ENCODE measurements at places on chromosomes 7 and 10.

GRCh38 chr7:151790095-151790829 lies 86.7 kb downstream of the PRKAG2 start:
- no peak for DNase-seq

GRCh38 chr10:30188556-30189237 lies 129.3 kb upstream of the JCAD start:
- no peak for DNase-seq

DNA sequence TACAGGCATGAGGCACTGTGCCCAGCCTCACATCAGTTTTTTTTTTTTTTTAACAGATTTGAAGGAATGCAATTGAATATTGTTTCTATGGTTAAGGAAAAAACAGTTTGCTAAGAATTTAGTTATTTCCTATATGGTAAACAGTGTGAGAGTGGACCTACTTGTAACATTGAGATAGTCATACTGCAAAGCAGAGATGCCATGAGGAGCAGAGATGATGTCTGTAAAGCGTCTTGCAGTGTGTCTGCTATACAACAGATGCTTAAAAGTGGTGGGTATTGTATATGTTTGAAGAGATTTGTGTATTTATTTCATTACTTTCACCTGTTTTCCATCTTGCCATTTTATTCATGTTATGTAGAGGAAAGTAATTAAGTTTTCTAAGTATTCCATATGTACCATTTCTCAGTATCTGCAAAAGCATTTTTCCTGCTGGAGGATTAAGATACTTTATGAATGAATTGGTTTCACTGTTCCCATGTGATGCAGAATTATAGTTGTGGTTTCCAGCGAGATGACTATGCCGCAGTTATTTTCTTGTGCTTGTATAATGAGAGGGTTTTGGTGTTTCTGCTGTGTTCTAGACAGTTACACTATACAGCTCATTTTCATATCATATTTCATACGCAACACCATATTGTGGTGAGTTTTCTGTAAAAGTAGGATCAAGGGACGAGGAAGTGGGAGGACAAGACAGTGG lies 26.6 kb downstream of the TET1 start:
- no peak for DNase-seq

- DNase-seq, result no peak
Measured at GRCh38 chr10:130423455-130424305, 287.5 kb downstream of the GLRX3 start.

- DNase-seq, result no peak
Measured at GRCh38 chr7:27124902-27125689, 5.5 kb downstream of the HOXA4 start.

DNA sequence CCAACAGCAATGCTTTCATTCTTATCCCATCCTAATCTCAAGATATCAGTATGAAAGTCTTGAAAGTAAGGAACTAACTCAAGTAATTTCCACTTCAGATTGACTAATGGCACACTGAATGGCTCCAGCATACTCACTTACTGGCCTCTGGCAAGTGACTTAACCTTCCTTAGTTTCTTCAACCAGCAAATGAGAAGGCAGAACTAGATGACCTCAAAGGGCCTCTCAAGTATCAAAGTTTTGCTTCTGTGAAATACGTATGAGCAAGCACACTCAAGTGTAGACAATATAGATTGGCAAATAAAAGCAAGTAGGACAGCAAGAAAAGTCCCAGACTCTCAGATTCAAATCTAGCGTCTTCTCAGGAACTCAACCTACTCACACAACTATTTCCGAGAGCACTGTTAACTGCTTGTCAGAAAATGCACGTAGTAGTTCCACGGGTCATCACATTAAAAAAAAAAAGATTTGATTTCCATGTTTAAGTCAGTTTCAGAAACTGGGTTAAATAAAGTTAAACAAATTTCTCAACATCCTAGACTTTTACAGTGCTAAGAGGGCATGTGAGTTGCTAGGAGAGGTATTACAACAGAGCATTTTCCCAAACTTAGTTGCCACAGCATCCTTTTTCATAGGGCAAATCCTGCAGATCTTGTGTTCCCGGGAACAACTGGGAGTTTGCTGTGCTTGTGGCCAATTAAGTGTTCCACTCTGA lies 276.9 kb upstream of the KLF14 start:
- DNase-seq, result no peak

- DNase-seq, result no peak
Measured at GRCh38 chr10:119291223-119291900, 84.0 kb downstream of the GRK5 start.

DNA sequence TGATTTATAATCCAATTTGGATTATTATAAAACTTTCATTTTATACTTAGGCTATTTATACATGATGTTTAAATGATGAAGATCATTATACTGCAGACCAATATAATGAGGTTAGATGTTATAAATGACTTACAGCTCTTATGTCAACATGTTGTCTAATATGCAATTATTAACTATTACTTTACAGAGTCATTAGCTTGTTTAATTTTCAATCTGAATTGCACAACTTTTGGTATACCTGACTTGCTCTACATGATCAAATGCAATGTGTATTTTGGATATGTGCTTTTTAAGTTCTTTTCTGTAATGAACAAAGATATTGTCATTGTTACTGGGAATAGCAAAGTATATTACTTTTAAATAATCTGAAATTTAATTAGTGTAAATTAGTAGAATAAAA lies 569 bp downstream of the CD36 start:
- DNase-seq, result no peak

DNA sequence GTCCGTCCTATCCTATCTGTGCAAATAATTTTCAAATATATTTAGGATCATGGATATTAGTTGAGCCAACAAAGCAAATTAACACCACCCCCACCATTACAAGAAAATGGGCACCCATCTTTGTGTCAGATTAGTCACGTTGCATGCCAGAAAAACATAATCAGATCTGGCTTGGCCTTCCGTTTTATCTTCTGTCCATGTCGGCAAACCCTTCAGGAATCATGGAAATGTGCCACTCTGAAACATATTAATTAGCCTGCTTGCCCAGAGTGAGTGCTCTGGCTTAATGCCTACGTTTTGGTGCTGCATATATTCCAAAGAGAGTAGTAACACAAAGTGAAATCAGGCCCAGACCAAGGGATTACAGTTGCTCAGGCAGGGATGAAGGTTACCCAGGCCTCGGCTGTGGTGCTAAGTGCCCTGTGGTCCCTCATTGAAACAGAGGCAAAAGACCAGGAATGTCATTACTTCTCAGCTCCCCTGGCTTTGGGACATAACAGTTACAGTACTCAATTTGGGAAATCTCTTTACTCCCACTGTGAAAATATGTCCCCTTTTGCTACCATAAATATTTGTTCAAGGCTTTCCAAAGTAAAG lies 154.0 kb upstream of the LSM8 start:
- no peak for DNase-seq

- no peak for DNase-seq
Measured at GRCh38 chr10:25651534-25651933, 282.5 kb upstream of the MYO3A start.

- no peak for DNase-seq
Measured at GRCh38 chr7:50791363-50791937, 8.8 kb upstream of the GRB10 start.

GRCh38 chr7:151440799-151441445 lies 981 bp upstream of the CRYGN start:
- DNase-seq, result no peak

GRCh38 chr10:672992-673391 lies 16.5 kb downstream of the DIP2C start:
- DNase-seq, result no peak

DNA sequence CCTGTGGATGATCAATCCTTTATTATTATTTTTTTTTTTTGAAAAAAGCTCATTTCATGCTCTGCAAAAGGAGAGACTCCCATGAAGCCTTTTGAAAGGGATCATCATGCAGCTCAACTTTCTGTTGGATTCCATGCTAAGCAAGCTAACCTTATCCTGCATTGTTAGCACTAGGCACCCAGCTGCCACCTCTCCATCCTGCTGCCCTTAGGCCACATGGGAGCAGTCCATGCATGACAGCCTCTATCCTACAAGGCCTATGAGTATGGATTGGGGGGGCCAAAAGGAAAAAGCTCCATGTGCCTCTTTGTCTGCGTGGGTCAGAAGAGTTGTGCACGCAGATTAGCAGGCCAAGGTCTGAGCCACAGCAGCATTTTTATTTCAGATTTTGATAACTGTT lies 19.2 kb downstream of the SMNDC1 start:
- DNase-seq, result no peak

- DNase-seq, result no peak
Measured at GRCh38 chr7:91280185-91280584, 16.0 kb downstream of the FZD1 start.

DNA sequence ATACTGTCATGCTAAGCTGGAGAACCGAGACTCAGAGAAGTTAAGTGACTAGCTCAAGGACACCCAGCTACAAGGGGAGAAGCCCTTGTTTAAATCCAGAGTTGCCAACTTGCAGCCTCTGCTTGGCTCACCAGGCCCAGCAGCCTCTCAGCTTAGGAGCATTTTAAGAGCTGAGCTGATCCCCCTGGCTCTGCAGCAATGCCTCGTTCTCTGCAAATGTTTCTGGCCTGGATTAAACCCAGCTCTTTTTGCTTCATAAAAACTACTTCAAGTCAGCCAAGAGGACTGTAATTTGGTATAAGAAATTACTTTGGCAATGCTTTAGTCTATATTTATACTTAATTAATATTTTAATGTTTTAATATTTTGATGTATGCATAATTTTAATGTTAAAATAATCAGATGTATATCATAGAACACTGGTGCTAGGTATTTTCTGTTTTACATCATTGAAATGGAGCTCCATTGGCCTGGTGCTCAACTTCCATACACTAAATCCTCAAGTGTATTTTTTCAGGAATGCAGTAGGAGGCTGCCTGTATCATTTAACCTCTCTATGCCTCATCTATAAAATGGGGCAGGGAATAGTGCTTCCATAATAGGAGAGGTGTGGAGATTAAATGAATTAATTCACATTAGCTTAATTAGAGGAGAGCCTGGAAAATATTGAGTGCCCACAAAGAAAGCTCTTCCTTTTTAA lies 184.2 kb downstream of the EMX2 start:
- no peak for DNase-seq

DNA sequence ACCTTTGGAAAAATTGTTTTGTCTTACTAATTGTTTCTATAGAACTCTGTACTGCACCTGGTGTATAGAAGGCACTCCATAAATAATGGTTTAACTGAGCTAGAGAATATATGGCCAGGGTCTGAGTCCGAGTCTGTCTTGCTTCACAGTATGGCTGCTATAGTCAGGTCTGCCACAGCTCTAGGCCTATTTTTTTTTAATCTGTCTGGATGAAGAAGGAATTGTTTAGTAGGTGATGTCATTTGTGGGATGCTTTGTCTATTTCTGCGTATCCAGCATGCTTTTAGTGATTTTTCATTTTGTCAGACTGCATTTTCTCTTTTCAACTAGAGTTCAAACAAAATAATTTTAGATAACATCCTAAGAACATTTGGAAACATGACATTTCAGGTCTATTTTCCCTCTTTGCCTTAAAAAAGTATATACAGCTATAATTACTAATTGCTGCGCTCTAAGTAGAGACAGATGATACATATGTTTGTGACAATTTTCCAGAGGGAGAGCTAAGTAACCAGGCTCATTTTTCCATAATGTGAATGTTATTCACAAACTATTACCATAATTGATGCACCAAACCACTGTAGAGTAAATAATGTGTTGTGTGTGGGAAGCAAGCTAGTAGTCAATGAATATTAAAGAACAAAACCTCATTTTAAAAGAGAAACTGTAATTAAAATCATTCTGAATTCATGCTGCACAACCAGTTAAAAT lies 361.7 kb downstream of the AUTS2 start:
- no peak for DNase-seq
